ENCODE measurements at places on chromosomes 4 and X. TPM values are rescaled to one million over a fixed set of nuclear protein-coding genes. Genes with fewer than 3 reads are reported as not detected.

The ASB5 gene
- total RNA-seq = 0.16 TPM

The TBC1D9 gene
- total RNA-seq = 11.5 TPM

The ATP8A1 gene
- 2.6 TPM for total RNA-seq

The SMIM10 gene
- total RNA-seq = 0.84 TPM

The CYTL1 gene
- total RNA-seq = 0.88 TPM

The GLOD5 gene
- 0.52 TPM for total RNA-seq

The CXorf49 gene
- total RNA-seq = 0.40 TPM

The WDR17 gene
- total RNA-seq = 0.48 TPM

The WDR19 gene
- total RNA-seq = 9.3 TPM

The FOXP3 gene
- 0.76 TPM for total RNA-seq

The AMBN gene
- not detected for total RNA-seq

The TREX2 gene
- total RNA-seq = 2.0 TPM

The HS6ST2 gene
- total RNA-seq = 8.5 TPM

The RASGEF1B gene
- total RNA-seq = 15.0 TPM

The GABRB1 gene
- total RNA-seq = not detected

The MORC4 gene
- total RNA-seq = 13.9 TPM

The VCX gene
- not detected for total RNA-seq

The SULT1B1 gene
- 1.3 TPM for total RNA-seq

The REELD1 gene
- total RNA-seq = not detected

The PTCHD1 gene
- under 0.01 TPM for total RNA-seq

The AMTN gene
- total RNA-seq = not detected

The GAB3 gene
- total RNA-seq = 0.52 TPM

The NPY2R gene
- not detected for total RNA-seq

The GRPR gene
- not detected for total RNA-seq

The NLRP2B gene
- not detected for total RNA-seq

The USP51 gene
- 0.40 TPM for total RNA-seq
